Activated CD4-positive, alpha-beta T cell treated with anti-CD3 and anti-CD28 coated beads, Interleukin-2, amount 50 U/mL, for 24 hours (primary cell): ENCODE measurements at places on chromosomes 6 and 20.

- no peak for DNase-seq
These were observed 37.3 kb upstream of the MAP7 start for GRCh38 chr6:136587527-136587926.

DNA sequence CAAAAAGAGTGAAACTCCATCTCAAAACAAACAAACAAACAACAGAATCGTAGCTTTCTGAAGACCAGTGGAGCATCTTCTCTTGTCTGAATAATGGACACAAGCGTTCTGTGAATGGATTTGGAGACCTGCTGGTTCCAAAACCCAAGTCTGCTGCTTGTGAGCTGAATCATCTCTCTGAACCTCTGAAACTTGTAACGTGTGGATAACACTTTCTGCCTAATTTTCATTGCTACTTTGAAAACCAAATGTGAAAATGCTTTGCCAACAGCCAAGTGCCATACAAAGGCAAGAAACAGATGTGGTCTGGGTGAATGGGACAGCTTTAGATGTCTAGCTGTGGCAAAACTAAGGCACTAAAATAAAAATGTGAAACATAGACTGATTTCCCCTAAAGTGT is 44.3 kb downstream of the PHACTR1 start:
- DNase-seq: no peak

DNA sequence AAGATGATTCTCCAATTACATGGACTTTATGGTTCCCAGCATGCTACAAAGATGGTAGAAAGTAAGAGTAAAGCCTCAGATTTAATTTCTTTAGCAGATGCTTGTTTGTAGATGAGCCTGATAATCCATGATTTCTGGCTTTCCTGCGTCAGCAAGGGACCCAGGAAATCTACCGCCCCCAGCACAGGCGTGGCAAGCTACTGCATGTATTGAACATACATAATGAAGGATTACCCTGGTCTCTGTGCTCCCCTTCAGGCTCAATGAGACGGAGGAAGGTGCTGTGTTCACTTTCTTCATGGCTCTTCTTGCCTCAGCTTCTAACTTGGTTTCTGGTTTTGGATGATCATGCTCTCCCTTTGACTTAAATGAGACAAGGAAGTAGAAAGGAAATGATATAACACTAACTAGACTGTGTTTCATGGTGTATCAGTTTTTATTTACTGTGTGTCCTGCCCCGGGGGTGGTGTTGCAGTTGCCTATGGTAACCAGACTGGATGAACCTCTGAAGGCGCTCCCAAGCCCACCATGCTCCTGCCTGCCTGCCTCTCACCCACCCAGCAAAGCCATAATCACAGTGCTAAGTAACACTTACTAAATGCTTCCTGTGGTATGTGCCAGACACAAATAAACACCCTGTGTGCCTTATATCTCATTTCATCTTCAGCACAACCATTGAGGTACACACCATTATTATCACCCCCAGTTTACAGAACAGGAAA is 17.9 kb downstream of the GCM1 start:
- DNase-seq: no peak

DNA sequence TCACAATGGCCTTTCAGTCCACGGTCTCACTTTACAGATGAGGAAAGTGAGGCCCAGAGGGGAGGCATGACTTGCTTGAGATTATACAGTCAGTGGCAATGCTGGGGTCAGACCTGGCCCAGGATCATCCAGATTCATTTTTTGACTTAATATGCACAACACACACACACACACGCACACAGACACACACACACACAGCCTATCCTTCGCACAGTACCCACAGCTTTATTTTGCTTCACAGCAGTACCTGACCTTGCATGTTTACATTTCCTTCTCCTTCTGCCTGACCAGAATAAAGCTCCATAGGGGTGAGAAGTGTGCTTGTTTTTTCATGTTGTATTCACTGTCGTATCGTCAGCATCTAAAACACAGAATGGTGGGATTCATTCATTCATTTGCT is 79.8 kb downstream of the VEGFA start:
- no peak for DNase-seq

DNA sequence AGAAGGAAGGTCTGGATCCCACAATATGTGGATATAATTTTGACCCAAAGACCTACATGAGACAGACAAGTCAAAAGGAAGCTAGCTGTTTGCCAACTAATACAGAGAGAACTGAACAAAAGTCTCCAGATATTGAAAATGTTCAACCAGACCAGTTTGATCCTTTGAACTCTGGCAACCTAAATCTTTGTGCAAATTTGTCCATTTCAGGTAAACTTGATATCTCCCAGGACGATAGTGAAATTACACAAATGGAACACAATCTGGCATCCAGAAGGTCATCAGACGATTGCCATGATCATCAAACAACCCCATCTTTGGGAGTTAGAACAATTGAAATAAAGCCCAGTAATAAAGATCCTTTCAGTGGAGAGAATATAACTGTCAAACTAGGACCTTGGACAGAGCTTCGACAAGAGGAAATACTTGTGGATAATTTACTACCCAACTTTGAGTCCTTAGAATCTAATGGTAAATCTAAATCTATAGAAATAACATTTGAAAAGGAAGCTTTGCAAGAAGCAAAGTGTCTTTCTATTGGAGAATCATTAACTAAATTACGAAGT is 41.9 kb upstream of the SDHAF4 start:
- DNase-seq: no peak

GRCh38 chr6:139257821-139258398 is 33.9 kb downstream of the TXLNB start:
- DNase-seq: no peak

GRCh38 chr6:167879612-167880011 is 52.9 kb downstream of the AFDN start:
- DNase-seq: no peak

DNA sequence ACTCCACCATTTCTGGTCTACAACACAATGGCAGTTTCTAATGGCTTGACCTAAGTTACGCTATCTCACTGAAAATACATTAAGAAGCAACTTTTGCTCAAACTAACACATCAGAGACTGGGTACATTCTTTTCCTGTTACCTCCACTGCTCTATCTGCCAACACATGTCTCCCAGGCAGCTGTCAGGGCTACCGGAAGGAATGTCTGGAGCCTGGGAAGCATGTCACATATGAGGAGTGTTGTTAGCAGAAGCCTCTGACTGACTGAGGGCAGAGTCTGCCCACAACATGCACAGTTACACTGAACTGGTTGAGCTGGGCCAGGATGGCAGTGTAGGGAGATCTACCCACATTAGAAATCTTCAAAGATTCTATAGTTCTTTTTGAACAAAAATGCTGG is 264.5 kb downstream of the KIF16B start:
- no peak for DNase-seq

- no peak for DNase-seq
These were observed 691 bp downstream of the ATRN start for GRCh38 chr20:3471397-3472021.

- no peak for DNase-seq
These were observed 17.5 kb upstream of the ZSCAN9 start for GRCh38 chr6:28207510-28208110.

GRCh38 chr6:165497472-165497871 is 165.6 kb downstream of the PDE10A start:
- DNase-seq: no peak

DNA sequence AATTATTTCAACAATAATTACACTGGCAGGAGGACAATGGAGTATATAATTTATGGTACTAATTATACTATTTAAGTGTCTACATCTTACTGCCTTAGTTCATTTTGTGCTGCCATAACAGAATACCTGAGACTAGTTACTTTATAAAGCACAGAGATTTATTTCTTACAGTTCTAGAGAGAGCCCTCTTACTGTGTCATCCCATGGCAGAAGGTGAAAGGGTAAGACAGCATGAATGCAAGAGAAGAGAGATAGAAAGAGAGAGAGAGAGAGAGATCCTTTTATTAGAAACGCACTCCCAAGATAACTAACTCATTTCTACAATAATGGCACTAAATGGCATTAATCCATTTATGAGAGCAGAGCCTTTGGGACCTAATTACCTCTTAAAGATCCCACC is 314.7 kb downstream of the EPM2A start:
- DNase-seq: no peak

DNA sequence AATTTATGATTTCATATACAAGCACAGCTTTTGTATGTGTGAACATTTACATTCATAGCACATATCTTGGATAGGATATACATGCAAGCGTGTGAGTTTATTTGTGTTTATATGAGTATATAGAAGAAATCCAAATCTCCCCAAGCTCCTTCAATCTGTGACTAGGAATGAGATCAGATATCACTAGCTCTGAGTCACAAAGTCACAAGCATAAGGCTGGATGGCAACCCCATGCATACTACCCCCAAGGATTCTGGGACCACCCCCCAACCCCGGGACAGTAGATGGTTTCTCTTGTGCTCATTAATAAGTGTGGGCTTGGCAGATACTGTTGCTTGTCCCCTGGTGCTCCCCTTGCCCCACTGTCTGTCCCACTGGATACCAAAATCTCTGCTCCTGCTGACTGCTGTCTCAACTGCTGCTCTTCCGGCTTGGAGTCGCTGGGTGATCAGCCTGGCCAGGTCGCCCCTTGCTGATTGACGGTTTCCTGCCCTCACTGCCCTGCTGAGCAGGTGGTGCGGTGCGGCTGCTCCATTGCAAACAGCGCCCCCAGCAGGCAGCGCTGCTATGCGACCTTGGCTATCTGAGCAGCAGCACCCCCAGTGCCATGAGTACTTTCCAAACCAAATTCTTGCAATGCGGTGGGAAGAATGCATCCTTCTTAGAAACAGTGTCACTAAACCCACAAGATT is 279.4 kb downstream of the CD83 start:
- DNase-seq: no peak

DNA sequence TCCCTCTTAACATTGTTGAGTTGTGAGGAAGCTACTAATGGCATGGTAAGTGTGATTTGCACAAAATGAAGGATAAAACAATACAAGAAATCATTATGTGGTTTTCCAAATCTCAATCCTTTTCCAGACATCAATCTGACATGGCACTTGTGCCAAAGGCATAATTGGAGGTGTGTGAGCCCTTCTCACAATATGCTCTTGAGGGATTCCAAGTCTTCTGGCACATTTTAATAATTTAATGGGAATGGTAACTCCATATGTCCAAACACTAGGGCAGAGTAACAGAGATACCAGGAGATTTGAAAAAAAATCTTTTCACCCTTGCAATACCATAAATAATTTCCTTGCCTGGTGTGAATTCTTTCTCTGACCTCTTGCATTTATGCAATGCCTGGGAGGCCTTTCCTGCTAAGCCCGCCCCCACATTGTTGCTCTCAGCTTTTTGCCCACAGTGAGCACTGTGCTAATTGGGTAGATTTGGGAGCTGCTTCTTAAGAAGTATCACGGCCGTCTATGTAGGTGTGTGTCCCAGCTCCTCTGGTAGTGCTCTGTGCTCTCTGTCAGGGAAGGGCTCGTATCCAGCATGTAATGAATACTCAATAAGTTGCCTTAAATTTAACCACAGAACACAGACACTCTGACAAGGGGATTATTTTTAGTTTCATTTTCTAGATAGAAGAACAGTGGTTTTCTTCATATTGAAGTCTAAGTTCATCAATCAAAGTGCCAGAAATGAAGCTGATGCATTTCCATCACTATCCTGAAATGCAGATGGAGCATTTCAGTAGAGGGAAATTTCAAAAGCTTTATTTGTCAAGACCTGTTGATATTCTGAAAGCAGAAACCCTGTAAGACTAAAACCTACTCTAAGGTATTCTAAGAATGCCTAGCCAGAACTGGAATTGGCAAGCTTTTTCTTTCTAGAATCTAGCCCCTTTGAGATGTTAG is 54.4 kb upstream of the CEP85L start:
- DNase-seq: no peak

DNA sequence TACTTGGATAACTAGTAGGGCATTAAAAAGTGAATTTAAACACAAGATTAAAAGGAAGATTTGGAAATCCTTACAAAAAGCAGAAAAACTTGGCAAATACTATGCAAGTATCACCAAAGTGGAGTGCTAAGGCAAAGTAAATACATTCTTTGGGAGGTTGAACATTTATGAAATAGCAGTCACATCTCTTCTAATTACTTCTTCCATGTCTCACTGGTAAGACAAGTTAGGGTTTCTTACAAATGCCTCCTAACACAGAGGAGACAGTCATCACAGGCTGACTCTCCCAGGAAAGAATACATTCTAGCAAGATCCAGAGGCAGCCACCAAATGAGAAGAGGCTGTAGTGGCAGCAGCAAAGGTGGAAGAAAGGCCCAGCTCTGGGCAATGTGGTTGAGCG is 298.2 kb downstream of the BTBD9 start:
- DNase-seq: no peak

- DNase-seq: peak; percentile 6
These were observed 77.8 kb upstream of the TGM3 start for GRCh38 chr20:2217857-2218539.

- DNase-seq: no peak
These were observed 37.1 kb downstream of the SAMD3 start for GRCh38 chr6:130185658-130186057.

GRCh38 chr6:150118203-150118602 is 24.6 kb upstream of the PPP1R14C start:
- DNase-seq: no peak

- no peak for DNase-seq
These were observed 36.1 kb downstream of the PSMB1 start for GRCh38 chr6:170516783-170517616.

DNA sequence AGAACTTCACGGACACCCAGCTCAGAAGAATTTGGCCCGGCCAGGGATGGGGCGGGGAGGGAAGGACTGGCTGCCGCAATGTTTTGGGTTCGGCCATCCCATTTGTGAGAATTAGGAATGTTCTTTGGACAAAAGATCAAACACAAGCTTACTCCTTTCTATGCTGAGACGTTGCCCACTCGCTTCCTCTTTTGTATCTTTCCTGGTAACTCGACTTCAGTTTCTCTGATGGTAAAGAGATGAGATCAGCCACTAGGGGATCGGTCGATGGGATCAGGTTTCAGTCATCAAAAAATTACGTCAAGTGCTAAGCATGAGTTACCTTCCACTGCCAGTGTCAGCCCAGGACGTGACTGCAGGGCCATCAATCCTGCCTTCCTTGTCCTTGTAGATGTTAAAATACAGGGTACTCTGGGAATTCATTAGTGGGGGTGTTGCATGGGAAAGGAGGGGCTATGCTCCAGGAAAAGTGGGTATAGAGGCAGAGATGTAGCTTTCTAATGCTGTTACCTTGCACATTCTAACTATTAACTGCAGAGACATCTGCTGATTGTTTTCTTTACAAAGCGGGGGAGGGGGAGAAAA is 190.2 kb downstream of the TSHZ2 start:
- no peak for DNase-seq

- no peak for DNase-seq
These were observed 273.7 kb downstream of the PTPRK start for GRCh38 chr6:128246472-128247260.
